ENCODE measurements at places on chromosomes 5 and 9.

- DNase-seq: no peak
Measured at GRCh38 chr5:173707392-173707791, 90.9 kb upstream of the BOD1 start.

DNA sequence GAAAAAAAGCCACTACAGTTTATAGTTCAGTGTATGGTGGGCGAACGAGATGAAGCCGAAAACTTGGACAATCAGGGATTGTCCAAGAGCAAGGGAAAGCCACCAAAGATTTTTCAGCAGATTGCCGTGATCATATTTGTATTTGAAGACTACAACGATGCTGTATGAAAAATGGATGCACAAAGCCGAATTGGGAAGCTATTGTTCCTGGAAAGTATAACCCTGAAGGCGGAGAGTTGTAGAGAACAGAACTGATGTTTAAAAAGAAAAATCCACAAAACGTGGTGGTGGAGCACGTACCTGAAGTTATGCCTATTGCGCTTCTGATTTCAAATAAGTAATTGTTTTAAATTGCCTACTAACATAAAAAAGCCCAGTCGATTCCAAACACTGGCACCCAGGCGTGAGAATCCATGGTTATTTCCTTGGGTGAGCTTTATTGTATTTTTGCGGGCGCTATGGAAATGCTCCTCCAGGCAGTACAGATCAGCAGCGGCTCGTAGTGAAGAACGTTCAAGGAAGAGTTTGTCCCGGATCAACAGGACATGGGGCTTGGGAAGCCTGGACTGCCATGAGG lies 772 bp upstream of the TARS1 start:
- no peak for DNase-seq

DNA sequence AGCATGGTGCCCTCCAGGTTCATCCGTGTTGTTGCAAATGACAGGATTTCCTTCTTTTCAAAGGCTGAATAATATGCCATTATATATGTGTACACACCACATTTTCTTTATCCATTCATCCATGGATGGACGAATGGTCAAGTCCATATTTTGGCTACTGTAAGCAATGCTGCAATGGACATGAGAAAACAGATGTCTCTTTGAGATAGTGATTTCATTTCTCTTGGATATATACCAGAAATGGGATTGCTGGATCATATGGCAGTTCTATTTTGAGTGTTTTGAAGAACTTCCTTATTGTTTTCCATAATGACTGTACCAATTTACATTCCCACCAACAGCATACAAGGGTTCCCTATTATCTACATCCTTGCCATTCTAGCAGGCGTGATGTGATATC lies 67.9 kb downstream of the TEK start:
- no peak for DNase-seq

- DNase-seq: no peak
Measured at GRCh38 chr9:16469184-16469583, 401.3 kb downstream of the BNC2 start.

DNA sequence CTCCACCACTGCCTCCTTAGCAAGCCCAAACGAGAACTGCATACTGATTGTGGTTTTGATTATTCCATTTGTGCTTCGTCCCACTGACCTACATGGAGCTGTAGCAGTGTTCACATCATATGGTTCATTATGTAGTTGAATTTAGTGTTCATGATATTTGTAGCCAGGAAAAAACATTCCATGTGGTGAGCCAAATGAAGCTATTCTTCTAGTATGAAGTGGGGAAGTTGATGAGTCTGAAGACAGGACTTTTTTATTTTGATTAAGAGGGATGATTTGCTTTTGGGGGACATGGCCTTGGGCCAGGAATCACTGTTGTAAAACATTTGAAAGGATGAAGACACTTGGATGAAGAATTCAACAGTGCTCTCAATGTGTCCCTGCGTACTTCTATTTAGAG lies 192.9 kb upstream of the SLC27A6 start:
- no peak for DNase-seq

- peak; percentile 72 for DNase-seq
Measured at GRCh38 chr9:106731910-106732309, 131.1 kb upstream of the ZNF462 start.

Measured in NCI-H1694 treated with DMSO at 0.1 percent for 48 hours (cell line).